ENCODE measurements at places on chromosomes 12 and 14.
A peak's percentile ranks its signal among the peaks of the same experiment; 100 is the strongest.

DNA sequence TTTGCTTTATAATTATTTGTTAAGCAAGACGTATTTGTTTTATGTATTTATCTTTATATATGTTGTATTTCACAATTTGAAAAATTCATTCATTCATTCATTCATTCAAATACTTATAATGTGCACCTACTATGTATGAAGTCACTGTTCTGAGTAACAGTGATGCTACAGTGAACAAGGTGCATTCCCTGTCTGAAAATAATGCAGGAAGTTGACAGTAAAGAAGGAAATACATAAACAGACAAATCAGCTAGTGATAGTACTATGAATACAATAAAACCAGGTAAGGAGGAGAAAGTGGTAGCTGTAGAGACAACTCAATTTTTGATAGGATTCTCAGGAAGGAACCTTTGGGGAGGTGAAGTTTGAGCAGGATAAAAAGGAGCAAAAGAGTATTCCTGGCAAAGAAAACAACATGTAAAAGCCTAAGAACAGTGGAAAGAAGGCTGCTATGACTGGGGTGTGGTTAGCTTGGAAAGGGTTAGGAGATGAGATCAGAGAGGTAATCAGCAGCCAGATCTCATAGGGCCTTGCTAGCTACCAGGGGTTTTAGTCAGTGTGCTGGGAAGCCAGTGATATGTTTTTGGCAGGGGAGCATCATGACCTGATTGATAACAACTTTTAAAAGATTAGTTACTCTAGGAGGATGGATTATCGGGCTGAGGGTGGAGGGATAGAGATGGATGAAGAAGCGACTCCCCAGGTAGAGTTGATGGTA lies 17.4 kb downstream of the BICDL1 start:
- no peak for DNase-seq

DNA sequence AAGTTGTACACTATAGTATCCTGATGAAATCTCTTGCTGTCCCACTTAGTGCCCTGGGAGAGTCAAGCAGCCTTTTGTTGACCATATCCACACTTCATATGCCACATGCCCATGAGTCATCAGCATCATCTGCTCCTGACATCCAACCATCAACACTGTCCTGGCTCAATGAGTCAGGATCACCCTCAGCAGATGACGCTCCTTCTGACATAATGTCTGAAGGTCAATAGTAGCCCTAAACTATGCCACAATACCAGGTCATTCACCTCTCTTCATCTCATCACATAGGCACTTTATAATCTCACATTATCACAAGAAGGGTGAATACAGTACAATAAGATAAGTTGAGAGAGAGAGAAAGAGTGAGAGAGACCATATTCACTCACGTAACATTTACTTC lies 369.0 kb upstream of the FAR2 start:
- DNase-seq: no peak

GRCh38 chr14:81001447-81001846 lies 46.0 kb downstream of the TSHR start:
- no peak for DNase-seq

DNA sequence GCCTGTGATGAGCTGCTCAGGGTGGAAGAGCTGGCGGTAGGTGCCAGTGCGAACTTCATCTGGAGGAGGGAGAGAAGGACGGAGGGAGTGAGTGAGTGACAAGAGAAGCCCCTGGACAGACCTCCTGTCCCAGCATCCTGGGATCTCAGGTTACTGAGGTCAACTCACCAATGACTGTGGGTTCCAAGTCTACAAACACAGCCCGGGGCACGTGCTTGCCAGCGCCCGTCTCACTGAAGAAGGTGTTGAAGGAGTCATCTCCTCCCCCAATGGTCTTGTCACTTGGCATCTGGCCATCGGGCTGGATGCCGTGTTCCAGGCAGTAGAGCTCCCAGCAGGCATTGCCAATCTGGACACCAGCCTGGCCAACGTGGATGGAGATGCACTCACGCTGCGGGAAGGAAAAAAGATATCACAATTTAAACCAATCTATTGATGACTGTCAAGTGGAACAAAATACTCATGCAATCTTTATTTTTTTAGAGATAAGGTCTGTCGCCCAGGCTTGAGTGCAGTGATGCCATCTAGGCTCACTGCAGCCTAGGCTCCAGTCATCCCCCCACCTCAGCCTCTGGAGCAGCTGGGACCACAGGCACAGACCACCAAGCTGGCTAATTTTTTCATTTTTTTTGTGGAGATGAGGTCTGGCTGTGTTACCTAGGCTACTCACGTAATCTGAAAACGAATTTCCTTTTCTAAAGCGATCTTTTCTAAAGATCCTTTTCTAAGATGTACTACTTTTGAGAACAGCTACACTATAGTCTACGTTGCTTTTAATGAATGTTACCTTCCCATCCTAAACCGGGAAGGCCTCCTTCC lies 1.7 kb downstream of the TUBA1B start:
- peak; percentile 20 for DNase-seq

DNA sequence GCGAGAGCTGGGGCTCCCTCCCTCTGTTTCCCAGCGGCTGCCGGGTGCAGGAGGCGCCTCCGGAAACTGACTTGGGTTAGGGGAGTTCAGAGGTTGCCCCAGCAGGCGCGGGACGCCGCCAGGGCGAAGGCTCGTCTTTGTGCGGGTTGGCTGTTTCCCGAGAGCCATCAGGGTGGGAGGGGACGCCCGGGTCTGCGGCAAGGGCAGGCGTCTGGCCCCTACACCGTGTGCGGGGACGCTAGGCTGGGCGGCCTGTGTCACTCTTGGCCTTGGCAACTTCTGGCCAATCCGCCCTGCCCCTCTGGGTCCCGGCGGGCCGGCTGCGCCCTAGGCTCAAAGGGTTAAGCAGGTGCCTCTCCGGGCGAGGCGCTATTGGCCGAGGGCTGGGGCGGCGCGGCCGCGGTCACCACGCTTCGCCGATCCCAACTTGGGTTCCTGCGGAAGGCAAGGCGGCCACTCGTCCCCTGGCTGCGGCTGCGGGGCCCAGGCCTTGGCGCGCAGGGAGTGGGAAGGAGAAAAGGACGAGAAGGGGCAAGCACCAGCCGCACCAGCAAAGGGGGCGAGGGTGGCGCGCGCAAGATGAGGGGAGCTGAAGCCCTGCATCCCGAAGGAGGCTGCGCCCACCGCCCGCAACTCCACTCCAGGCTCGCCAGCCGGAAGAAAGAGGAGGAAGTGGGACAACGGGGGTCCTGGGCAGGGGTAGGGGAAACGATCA lies 5.6 kb upstream of the NPAS3 start:
- no peak for DNase-seq

Measured in stimulated activated CD4-positive, alpha-beta T cell treated with anti-CD3 and anti-CD28 coated beads, Interleukin-12 subunit alpha, Interleukin-12 subunit beta, amount 100 ng/mL, for 4 hours (primary cell).